ENCODE measurements at places on chromosomes 16 and 17.
A peak's percentile ranks its signal among the peaks of the same experiment; 100 is the strongest.

DNA sequence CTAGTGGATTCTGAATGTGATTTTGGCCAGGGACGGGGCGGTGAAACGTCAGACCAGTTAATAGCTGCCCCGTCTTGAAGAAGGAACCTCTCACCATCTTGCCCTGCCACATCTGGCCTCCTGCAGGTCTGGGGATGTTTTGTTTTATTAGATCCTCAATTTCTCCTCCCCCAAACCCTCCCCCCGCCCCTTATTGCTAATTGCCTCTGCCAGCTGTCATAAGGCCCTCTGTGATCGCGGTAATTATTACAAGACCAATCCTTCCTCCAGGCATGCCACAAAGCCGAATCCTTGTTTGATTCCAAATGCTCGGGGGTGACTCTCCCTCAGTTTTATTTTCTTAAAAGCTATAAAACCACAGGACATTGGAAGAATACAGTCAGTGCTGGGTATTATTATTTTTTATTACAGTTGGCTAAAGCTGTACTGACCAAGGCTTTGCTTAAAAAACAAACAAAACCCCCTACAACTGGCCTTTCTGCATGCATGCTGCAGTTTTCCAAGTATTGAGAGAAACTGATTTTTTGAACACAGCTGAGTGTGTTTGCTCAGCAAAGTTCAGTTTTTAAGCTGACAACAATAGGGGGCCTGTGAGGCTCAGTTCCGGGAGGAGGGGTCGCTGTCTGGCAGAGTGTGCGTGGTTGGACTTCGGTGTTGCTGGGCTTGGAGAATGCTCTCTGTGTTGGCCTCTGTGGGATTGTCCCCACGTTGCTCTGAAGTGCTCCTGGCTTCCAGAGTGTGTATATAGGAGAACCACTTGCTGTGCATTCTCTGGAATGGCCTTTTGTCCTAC, 1.7 kb downstream of the KSR1 start:
- DNase-seq: no peak

GRCh38 chr17:47636273-47637030, 13.3 kb upstream of the KPNB1 start:
- DNase-seq: no peak

GRCh38 chr16:164827-165538, 795 bp upstream of the HBM start:
- no peak for DNase-seq

- no peak for DNase-seq
These were observed 166.2 kb upstream of the ASIC2 start for GRCh38 chr17:33459078-33459940.

DNA sequence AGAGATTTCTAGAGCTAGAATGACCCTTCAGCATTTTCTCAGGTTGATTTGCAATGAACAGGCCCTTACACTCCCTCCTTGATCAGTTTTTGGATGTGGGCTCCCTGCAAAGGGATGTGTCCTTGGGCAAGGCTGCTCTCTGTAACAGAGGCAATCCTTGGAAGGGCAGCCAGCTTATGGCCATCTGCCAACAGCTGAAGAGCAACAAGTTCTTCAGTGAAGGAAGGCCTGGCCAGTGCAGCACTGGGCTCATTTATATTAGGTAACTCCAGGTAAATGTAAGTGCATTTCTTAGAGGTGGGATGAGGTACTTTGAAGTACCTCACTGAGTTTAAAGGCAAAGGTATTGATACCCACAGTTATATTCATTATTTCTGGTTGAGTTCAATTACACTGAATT, 114.3 kb upstream of the KCNJ16 start:
- no peak for DNase-seq

- DNase-seq: no peak
These were observed 15.4 kb upstream of the NDEL1 start for GRCh38 chr17:8420041-8420934.

- DNase-seq: no peak
These were observed 16.6 kb downstream of the CASKIN2 start for GRCh38 chr17:75498726-75499213.

DNA sequence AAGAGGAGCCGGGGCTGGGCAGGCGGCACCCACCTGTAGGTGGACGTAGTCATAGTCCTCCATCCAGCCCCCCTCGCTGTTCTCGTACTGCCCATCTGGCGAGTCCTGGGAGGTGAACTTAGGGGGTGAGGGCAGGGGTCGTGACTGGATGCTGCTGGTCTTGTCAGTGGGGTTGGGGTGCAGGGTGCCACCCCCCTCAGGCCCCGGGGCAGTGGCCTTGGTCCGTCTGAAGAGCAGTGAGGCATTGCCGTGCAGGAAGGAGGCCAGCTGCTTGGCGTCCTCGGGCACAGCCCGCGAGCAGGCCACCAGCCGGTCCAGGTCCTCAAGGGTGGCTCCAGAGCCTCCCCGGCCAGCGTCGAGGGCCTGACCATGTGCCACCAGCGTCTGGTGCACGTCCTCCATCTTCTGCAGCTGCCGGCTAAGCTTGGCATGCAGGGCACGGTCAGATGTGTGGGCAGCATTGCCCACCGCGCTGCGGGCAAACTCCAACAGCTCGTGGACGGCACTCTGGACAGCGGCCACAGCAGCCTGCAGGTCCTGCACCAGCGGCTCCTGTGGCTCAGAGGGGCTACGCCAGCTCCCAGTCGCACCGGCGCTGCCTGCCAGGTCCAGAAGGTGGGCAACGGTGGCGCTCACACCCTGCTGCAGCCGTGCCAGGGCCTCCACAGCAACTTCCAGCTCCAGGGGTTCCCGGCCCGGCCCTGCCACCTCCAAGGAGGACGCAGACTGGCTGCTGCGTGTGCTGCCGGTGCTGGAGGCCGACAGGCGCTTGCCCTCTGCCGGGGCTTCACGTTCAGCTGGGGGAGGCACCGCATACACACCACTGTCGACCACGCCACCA, 16.3 kb downstream of the CTRB1 start:
- DNase-seq: no peak

DNA sequence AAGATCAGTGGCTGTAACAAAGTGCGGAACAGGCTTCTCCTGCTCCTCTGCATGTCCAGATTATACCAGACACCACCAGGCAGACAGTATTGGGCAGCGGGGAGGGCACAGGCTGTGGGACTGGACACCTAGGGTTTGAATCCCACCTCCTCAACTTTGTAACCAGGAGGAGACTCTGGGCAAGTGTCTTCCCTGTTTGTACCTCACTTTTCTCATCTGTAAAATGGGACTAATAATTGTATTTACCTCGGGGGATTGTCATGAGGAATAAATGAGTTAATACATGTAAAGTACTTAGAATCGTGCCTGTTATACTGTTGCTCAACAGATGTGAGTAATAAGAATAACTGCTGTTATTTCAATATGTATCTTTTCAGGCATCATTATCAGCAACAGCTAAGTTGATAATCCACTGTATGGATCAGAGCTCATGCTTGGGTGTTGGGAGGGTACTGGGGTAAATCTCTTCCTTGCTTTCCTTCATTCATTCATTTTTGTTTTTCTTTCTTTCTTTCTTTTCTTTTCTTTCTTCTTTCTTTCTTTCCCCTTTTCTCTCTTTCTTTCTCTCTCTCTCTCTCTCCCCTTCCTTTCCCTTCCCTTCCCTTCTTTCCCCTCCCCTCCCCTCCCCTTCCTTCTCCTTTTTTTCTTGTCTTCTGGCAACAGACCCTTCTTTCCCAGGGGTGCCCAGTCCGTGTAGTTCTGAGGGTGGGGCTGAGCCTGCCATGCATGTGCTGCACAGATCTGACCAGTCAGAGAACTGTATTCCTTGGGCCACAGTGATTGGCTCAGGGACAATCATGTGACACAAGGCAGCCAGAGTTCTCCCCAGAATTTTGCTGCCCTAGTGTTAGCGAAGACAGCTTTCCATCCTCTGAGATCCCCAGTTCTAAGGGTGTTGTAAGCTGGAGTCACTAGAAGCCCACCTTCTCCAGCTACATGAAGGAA, 25.3 kb upstream of the BRD7 start:
- no peak for DNase-seq

DNA sequence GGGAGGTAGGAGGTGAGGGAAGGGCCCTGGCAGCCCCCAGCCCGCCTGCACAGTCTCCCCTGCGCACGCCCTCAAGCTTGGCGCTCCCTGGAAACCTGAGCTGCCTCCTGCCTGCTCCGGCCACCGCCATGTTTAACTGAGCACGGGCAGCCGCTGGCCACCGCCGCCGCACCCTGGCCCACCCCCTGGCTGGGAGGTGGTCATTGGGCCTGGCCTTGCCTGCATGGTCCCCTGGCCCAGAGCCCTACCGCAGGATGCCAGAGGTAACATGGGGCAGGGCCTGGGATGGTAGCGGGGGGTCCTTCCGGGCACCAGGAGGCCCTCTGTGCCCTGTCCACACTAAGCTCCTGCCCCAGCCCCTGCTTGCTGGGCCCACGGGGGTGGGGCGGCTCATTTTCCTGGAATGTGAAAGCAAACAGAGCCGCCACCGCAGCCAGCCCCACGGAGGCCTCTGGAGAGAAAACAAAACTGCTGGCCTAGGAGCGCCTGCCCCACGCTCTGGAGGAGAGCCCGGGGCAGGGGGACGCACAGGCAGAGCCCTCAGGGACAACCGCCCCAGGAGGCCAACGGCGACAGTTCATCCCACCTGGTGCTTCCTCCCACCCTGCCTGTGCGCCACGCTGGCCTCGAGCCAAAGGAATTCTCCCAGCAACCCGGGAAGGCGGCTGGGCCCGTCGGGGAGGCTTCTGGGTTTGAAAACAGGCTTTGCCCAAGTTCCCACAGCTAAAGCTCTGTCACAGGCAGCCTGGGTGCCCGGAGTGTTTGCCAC, 8.9 kb downstream of the NHERF2 start:
- no peak for DNase-seq

- DNase-seq: no peak
These were observed 21.0 kb downstream of the C16orf90 start for GRCh38 chr16:3474136-3474779.

GRCh38 chr16:3149630-3150345, 15.0 kb downstream of the ZNF213 start:
- peak; percentile 76 for DNase-seq

DNA sequence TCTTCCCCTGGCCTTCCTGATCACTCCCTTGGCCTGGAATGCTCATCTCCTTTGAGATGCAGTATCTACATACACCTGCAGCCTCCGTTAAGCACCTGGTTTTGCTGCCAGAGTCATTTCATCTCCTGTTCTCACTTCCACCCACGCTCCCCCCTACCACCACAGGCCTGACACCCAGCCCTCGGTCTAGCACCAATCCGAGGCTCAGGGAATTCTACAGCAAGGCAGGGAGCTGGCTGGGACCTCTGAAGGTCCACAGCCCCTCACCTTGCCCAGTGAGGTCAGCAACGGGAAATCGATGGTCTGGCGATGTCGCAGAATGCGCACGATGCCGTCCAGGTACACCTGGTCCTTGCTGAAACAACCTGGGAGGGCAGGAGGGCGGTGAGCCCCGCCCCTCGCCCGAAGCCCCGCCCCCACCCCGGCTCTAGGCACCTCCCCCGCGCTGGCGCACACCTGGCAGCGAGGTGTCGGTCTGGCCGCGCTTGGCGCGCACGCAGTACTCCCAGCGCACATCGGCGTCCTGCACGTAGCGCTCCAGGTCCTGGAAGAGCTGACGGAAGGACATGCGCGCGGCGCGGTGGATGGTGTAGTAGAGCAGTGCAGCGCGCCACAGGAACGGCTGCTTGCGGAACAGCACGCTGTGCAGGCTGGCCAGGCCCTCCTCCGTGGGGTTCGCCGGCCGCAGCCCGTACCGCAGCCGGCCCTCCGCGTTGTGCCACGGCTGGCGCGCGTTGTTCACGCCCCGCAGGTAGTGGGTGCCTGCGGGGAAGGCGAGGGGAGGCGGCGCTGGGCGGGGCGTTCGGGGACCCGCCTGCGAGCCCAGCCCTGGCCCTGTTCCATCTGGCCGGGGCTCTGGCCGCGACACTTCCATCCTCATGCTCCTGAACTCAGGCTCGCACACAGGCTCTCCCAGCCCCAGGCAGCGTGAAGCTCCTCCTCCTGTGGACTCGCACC, 5.7 kb downstream of the MATCAP1 start:
- peak; percentile 66 for DNase-seq

DNA sequence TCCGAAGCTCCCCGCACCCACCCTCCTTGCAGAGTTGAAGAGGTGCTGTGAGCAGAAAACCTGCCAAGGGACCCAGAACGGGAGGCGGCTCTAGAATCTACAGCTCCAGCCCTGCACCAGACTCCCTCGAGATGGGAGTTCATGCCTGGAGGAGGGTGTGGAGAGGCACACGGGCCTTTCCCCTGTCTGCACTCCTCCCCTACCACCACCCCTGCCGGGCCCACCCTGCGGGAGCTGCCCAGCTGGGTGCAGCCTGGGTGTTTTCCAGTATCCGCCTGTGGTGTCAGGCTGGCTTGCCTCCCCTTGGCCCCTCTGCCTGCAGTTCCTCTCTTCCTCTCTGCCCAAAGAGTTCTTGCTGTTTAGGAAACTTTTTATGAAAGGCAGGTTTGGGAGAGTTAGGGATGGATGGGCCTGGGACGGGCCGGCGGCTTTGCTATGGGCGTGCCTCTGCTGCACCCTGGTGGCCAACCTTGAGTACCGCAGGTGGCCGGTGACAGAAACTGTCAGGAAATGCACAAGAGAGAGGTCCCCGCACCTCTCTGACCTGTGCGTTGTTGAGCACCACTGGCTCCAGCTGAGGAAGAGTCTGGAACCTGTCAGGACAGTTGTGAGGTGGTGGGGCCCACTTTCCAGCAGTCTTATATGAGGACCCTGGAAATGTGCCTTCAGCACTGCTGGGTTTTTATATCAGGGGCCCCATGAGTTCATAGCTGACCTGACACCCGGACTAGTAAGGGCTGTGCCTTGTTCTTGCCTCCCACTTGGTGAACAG, 354.1 kb downstream of the SEC14L1 start:
- peak; percentile 87 for DNase-seq
